HFFc6 (cell line): ENCODE measurements at places on chromosomes 11 and 22. TPM values are rescaled to one million over a fixed set of nuclear protein-coding genes. Genes with fewer than 3 reads are reported as not detected.

Gene NFAM1
- not detected in 3 replicates for total RNA-seq

Gene FXYD2
- total RNA-seq, result not detected in 3 replicates

Gene TEX12
- not detected in 3 replicates for total RNA-seq

Gene OR5P2
- not detected in 3 replicates for total RNA-seq

Gene MUC6
- total RNA-seq, result not detected in 2 replicates

Gene SAA4
- not detected in 3 replicates for total RNA-seq

DNA sequence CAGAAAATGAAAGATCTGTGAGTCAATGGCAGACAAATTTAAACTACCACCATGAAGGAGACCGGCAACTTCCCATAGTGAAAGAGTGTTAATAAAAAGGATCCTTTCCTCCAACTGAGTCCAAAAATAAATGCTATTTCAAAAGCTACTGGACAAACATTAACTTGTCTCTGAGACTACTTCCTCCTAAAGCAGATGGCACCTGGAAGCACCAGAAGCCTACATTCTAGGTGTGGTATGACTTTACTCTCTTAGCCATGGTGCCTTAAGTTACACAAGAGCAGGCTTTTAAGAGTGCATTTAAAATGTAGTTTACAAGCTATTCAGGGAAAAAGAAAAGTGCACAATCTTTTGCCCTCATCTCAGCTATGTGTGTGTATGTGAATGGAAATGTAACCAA is 2.5 kb downstream of the ARHGAP32 start:
- DNase-seq, result no peak

DNA sequence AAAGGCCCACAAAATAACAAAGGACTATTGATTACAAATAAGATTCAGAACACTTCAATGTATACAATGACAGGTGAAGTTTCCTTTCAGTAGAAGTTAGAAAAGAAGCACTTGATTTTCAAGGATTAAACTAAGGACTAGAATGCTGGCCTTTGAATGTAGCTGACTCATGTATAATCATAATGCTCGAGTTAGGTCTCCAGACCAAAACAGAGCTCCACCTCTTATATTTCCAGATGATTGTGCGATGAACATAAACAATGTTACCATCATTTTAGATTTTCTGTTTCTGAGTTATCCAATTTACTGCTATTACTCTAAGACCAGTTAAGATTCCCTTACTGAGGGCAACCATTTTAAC is 40.4 kb upstream of the RAPSN start:
- no peak for DNase-seq

- no peak for DNase-seq
Measured at GRCh38 chr11:643366-643765, 6.3 kb downstream of the DRD4 start.

- no peak for DNase-seq
Measured at GRCh38 chr22:43881091-43882061, 10.4 kb downstream of the PNPLA5 start.

GRCh38 chr22:17787241-17787640 is 13.0 kb upstream of the BID start:
- DNase-seq, result no peak

GRCh38 chr11:60791153-60791933 is 6.2 kb downstream of the MS4A10 start:
- DNase-seq, result no peak

DNA sequence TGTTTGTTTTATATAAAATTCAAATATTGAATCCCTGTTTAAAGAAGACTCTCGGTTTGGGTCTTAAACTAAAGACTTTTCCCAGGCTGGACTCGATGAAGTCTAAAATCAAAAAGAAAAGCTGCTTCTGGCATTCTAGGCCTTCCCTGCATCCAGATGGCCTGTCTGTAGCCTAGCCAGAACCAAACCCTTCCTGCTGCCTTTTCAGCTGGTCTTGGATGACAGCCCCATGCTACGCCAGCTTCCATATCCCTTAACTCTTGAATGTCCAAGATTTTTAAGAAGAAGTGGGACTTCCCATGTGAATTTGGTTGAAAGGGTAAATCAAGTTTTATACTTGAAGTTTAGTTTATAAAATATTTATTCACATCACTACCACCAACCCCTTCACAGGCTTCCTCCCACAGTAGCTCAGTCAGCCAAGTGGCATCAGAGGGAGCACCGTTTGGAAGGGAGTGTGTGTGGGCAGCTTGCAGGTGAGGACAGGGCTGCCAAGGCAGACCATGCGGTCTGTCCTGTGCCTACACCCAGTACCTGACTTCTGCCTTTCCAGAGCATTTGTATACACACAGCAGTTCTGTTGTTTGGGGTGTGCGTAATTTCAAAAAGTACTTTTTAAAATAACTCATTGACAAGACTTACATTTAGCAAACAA is 18.2 kb upstream of the PSMA1 start:
- no peak for DNase-seq

DNA sequence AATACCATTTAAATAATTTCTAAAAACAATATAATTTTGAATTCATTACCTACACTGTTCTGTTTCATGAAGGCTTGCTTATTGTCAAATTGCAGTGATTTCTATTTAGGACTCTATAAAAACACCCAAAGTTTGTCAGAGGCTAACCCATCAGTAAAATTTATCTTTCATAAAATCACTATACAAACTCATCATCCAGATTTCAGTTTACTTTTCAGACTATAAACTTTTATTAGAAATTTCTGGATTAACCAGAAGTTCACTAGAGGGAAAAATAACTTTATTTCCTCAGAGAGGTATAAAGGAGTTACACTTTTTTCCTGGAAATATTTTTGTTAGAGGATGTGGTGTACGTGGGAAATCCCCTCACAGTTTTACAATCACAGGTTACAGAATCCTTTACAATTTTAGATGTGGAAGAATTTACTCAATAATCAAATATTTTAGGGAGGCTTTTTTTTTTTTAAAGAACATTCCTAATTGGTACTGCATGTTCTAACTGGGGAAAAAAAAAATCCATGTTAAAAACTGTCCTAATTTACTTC is 176.7 kb downstream of the SWAP70 start:
- DNase-seq, result no peak

GRCh38 chr11:128210148-128210940 is 377.0 kb downstream of the ETS1 start:
- DNase-seq, result peak; percentile 91

GRCh38 chr22:24761888-24762675 is 12.4 kb downstream of the PIWIL3 start:
- DNase-seq, result no peak

DNA sequence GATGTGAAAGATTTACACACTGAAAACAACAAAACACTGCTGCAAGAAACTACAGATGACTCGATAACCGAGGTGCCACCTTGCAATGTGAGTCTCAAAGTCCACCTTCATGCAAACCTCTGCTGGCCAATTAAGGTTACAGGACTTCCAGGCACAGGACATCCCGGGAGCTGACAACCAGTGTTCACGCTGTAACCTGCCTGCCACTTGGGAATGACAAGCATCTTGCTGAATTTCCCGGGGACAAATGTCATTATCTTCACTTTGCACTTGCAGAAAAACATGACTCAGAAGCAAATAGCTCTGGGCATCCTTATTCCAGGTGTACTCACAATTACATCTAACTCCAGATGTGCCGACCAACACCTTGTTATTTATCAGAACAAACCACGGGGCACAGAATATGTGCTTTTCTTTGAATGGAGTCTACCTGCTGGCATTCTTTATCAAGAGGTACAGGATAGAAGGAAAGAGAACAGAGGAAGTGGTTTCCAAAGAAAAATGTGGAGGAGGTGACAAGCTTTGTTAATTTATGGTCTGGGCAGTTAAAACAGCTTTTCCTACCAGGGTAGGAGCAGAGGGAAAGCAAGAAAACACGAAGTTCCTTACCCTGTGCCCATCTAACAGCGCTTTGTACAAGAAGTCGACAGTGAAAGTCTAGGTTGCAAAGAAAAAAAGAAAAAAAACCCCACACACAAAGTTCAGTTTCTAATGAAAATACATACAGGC is 72.3 kb downstream of the SHANK2 start:
- DNase-seq, result no peak

- no peak for DNase-seq
Measured at GRCh38 chr11:126106594-126107328, 44.1 kb upstream of the CDON start.

DNA sequence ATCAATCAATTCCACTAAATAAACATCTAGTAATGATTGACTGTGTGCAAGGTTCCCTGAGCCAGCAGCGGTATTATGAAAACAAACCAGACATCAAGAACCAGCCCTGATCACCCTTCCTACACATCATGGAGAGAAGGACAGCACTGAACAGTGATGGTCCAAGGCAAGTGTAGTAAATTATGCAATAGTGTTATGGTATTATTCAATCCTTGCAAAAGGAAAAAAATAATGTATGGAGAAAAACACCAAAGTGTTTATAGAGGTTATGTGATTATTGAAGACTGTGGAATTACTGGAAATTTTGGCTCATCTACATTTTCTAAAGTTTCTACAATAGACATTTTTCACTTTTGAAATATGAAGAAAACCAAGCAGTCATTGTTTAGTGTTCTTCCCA is 105.3 kb downstream of the RCN1 start:
- DNase-seq, result no peak

DNA sequence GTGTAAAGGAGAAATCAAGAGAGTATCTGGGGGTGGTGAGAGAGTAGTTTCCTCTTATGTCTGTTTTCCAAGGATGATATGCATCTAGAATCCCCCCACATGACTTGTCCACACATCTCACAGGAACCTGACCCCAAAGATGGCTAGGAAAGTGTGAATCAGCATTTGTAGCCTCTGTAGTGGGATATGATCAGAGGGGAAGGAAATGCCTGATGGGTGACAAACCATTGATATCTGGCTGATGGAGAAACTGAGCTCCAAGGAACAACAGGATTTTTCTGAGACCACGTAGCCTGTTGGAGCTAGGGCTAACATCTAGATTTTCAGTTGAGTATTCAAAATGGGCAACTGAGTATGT is 369.4 kb downstream of the DDX10 start:
- peak; percentile 39 for DNase-seq

DNA sequence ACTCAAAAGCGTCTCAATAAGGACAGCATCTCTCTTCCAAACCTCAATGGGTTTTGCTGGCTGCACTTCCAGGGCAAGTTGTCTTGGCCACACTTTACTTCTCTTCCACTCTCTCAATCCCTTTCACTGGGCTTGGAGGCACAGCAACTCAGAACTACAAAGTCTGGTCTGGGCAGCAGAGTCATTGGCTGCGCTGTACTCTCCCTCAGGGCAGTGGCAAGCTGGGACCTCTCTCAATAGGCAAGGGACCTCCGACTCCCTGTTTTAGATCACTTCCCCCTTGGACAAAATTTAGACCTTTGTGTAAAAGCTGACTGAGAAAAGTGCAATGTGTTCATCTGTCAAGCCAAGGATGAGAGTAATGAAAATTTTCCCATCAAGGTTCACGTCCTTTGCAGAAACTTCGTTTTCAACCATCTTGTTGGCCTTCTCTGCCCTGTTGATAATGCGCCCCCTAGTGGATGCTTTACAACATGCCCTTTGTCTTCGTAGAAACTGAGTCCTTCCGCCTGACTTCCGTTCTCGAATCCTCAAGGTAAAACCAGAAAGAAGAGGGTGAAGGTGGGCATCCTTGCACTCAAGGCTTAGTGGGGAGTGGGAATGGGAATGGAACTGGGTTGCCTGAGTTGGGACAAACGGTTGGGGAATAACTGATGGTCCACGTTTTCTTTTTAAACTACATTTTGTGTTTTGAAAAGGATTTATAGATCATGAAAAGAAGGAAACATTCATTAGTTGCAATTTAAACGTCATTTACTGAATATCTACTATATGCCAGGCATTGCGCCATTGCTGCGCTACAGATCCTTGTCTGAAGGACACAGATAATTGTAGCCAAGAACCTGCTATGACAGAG is 99.1 kb downstream of the CD44 start:
- DNase-seq, result no peak

DNA sequence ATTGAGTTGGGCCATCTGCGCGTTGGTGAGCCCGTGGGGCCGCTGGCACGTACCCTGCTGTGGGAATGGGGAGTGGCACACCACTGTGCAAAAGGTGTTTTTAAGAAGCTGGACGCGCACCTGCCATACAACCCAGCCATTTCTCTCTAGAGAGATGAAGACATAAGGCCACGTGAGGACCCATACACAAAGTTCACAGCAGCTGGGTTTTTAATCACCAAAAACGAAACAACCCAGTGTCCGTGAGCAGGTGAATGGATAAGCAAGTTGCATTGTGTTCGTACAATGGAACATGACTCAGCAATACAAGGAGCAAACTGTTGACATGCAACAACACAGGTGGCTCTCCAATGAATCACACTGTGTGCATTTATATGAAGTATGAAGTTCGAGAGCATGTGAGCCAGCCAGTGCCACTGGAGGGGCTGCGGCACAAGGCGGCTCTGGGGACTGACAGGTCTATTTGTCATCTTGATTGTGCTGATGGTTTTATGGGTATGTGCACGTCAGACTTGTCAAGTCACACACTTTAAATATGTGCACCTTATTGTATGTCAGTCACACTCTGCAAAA is 30.6 kb upstream of the PANX2 start:
- DNase-seq, result no peak

DNA sequence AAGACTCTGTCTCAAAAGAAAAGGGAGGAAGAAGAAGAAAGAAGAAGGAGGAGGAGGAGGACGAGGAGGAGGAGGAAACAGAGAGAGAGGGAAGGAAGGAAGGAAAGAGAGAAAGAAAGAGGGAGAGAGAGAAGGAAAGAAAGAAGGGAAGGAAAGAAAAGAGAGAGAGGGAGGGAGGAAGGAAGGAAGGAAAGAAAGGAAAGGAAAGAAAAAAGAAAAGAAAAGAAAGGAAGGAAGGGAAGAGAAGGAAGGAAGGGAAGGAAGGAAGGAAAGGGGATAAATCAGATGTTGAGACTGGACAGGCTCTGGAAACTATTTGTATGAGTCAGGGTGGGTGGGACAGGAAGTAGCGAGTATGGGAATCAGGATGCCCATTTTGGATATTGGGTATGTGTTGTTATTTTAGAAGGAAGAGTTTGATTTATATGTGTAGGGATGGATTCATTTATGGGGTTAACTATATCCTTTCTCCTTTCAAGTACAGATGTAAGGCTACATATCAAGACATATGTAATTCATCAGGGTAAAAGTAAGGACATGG is 6.0 kb upstream of the RPL3 start:
- peak; percentile 46 for DNase-seq

DNA sequence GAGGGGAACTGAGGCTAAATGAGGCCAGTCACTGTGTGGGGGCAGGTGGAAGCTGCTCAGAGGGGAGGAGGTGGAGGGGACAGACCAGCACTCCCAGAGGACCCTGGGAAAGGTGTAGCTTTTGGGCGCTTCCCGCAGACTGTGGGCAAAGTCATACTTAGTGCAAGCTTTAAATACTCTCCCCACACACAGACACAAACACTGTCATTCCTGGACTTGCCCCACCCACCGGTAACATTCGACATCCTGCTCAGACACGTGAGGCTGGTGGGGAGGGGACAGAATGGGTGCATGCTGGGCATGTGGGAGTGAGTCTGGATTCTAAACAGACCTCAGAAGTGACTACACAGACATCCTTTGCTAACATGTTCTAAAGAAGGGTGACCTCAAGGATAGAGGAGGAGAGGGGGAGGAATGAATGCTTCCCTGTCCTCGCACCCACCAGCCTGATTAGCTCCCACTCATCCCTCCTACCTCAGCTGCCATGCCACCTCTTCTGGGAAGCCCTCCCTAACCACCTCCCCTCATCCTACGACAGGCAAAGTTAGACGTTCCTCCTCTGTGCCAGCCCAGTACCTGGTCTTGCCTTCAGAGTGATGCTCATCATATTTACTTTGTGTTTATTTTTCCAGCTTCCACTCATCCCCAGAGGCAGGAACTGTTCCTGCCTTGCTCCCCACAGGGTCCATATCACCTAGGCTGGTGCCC is 22.2 kb downstream of the TSKU start:
- DNase-seq, result no peak
